ENCODE measurements at places on chromosomes 4 and X.

- DNase-seq = no peak
These were observed 13.8 kb downstream of the CLDN34 start for GRCh38 chrX:9980927-9981326.

GRCh38 chr4:67785528-67785927, 31.3 kb upstream of the GNRHR start:
- no peak for DNase-seq

DNA sequence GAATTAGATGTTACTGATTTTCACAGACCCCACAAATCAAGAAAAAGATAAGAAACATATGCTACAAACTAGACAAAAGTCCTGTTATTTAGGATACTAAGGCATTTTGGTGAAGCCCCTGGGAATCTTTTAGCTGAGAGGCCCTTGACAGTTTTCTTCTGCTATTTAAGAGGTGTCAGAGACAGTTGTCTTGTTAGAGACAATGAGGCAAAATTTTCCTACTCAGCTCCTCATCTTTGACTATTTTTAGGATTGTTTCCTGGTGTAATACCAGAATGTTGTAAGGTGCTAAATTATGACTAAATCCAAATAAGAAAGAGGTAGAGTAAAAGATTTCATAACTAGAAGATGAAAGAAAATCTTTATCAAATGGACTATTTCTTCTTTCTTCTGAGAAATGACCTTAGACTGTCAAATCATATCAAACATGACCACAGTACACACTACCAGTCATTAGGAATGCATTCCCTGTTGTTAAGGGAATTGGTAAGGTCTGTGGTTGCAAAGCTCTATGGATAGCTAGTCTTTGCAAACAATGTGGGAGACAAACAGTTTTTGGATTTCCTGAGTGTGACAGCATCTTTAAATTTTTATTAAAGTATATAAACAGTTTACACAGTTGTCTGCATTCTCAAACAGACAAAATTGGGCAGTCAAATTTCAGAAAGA, 926.1 kb downstream of the ADGRL3 start:
- no peak for DNase-seq

DNA sequence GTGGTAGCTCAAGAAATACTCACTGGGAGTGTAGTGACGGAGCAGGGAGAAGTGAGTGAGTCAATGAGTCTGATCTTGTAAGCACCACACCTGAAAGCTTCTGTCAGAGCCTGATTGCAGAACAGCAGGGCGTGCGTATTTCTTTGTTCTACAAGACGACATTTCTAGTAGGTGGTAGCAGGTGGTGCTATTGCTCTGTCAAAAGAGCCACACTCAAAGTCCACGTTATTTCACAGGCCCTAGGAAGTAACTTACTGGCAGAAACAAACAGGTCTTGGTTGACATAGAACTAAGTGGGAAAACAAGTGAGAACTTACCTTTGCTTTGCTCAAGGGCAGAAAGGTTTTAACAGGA, 46.4 kb upstream of the SPRY1 start:
- no peak for DNase-seq

DNA sequence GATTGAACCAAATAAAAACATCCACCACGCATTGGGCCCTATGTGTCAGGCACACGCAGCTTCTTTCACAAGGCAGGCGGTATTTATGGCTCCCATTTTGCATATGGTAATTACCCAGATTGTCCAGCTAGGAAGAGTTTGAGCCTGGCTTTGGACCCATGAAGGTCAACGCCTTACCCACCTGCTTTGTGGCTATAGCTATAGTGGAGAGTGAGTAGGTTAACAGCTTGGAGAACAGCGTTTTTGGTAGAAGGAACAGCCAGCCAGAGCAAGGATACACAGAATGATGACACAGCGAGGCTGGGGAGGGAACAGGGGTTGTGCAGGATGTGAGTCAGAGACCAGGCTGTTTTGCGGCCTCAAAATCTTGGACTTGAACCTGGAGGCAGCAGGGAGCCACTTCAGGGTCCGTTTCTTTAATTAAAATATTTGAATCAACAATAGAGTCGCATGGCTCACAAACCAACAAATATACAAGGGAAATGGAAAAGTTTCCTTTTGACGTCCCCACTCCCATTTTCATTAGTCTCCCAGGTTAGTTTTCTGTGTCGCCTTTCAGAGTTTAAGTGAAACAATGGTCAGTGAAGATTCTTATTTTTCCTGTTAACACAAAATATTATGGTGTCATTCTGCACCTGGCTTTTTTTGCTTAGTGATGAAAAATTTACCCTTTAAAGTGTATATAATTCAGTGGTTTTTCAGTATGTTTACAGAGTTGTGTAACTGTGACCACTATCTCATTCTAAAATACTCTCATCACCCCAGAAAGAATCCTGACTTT, 118.2 kb upstream of the STX18 start:
- no peak for DNase-seq

GRCh38 chrX:118726887-118727685, at the start of gene IL13RA1:
Gene IL13RA1, plus strand, starts transcription at chrX:118727606. Its CDS starts 33 bp downstream, at chrX:118727639.
- peak; percentile 19 for DNase-seq

DNA sequence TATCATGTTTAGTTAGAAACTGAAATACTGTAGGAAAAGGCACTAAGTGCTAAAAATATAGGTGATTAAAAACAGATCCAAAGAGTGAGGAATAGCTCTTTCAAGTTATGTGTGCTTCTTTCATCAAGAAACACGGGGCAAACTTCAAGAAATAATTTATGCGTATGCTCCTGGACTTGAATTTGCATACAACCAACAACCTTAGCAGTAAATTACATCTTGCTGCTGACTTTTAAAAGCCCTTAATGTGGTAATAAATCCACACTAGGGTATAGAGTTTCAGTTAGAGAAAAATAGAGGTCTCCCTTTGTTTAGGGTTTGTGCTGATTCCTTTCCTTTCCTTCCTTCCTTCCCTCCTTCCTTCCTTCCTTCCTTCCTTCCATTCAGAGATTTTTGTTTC, 94.5 kb upstream of the GC start:
- no peak for DNase-seq

DNA sequence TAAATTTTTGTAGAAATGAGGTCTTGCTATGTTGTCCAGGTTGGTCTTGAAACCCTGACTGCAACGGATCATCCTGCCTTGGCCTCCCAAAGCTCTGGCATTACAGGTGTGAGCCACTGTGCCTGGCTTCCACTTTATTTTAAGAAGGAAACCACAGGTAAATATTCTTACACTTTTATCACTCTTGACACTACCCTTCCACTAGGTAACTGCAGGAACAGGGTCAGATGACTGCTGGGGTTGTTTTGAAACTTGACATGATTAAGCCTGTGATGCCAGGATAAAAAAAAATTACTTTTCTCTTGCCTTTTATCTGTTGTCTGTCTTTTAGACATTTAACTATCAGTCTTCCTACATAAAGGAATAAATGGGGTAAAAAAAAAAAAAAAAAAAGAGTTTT, 43.5 kb downstream of the COQ2 start:
- no peak for DNase-seq

- no peak for DNase-seq
These were observed 151.0 kb downstream of the PALLD start for GRCh38 chr4:168647646-168648375.

- DNase-seq = no peak
These were observed 14.6 kb downstream of the PHF8 start for GRCh38 chrX:54029529-54030143.

- no peak for DNase-seq
These were observed 96.1 kb downstream of the MAMLD1 start for GRCh38 chrX:150459196-150459595.

DNA sequence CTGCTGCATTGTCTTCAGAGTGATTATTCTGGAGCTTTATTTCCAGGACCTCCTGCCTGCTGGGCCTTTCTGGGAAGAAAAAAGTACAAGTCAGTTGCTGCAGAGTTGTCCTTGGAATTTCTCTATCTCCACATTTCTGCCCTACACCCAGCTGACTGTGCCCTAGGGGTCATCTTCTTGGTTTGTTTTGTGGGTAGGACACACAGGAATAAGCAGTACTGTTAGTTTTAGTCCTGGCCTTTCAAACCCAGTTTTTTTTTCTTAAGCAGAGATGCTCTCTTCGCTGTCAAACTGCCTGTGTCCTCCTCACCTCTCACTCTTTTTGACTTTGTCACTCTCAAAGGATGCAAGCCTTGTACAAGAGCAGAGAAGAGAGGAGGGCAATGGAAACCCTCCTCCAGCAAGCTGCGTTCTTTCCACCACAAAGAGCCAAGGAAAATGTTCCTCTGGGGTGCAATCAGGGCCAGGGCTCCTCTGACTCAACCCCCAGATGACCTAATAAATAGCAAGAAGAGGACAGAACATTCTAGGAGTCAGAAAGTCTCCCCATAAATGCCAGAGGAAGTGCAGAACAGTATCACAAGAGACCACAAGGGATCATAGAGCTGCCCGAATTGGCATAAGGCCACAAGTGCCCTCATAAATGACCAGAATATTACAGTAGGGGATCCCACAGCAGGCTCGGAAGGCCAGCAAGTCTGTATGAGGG, 186.2 kb downstream of the RCHY1 start:
- DNase-seq = no peak

DNA sequence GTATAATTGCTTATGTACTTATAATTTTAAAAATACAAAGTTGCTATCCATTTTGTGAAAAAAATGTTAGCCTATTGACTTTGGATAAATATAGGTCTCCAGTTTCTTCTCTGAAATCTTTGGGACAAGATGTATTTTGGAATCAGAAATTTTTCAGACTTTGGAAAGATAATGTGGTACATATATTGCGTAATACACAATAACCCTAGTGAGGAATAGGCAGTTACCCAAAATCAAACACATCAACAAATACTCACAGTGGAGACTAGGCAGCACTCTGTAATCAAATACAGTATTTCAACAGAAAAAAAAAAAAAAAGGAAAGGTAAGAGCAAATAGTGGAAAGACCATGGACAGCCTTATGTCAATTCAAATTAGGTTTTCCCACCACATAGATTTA, 796.8 kb downstream of the ADGRL3 start:
- no peak for DNase-seq

- DNase-seq = no peak
These were observed 127.3 kb downstream of the PPARGC1A start for GRCh38 chr4:23762551-23762950.

GRCh38 chrX:136457303-136457917, 30.3 kb upstream of the BRS3 start:
- no peak for DNase-seq

GRCh38 chr4:76515975-76516843, 81.2 kb downstream of the SHROOM3 start:
- no peak for DNase-seq

- DNase-seq = no peak
These were observed 105.2 kb upstream of the FAM9A start for GRCh38 chrX:8906299-8906938.

GRCh38 chr4:97867557-97868091, 275.7 kb downstream of the STPG2 start:
- DNase-seq = no peak

DNA sequence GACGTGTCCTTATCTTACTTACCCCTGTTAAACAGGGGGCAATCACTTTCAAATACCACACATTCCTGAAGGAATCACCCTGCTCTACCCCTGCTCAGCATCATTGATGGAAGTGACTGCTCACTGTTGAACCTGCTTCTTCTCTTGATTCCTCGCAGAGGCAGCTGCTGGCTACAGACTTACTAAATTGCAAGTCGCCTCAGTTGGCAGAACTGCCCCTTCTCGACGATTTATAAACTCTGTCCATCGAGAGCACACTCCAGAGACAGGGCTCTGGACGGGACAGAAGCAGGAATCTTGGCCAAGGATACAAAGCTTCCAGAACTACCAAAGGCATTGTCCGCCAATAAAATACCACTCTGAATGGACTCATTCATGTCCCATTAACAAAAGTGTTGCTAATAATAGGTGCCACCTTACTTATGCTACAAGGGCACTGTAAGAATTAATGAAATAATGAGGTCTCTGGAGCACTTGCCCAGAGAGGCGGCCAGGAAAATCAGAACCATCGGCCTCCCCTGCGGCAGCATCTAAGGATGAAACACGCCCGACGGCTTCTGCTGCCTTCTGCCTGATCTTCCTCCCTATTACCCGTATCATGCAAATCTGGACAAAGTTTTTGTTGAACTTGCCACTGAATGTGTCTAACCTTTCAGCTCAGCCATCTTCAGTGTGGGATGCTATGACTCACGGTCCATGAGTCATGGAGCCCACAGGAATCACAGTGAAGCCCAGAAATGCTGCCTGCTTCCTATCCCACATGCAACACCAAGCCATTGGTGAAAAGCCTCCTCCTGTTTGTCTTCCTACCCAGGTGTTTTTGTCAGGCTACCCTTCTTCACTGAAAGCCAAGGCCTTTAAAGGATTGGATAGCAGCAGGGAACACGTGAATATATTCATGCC, 164.9 kb downstream of the MAML3 start:
- peak; percentile 4 for DNase-seq

GRCh38 chr4:89253311-89253710, 54.3 kb downstream of the GPRIN3 start:
- no peak for DNase-seq

- no peak for DNase-seq
These were observed 255.8 kb downstream of the SOX3 start for GRCh38 chrX:140249088-140249487.

- DNase-seq = no peak
These were observed 312.7 kb upstream of the GATB start for GRCh38 chr4:152073351-152074087.

DNA sequence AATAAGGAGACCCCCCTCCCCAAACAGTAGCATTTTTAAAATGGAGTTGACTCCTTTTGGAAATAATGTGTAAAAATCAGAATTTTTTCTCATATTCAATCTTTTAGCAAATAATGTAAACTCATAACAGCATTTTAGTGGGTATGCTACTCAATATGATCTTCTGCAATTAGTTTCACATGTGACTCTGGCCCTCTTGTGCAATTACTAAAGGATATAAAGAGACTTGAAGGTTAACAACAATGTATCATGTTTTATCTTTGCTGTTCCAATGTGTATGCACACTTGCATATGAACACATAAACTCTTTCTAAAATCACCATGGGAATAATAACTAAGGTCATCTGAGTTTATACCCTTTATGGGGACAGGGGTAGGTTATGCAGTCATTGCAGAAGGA, 39.9 kb upstream of the RXFP1 start:
- DNase-seq = no peak

- DNase-seq = peak; percentile 22
These were observed 518 bp upstream of the CNKSR2 start for GRCh38 chrX:21373637-21374162.

GRCh38 chrX:110146521-110146920, 143.6 kb downstream of the TMEM164 start:
- no peak for DNase-seq

DNA sequence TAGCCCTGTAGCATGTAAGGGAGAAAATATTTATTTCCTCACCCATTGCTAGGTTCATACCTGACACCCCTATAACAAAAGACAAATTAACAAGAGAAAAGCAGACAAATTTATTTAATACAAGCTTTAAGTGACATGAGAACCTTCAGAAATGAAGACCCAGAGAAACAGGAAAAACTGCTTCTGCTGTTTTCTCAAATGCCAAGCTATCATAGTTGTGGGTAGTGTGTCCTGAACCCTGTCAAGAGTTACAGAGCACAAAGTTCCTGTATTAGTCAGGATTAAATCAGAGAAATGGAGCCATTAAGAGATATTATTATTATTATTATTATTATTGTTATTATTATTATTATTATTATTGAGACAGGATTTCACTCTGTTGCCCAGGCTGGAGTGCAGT, 17.5 kb downstream of the CCDC160 start:
- no peak for DNase-seq

Data from GOT3 (cell line).